Activated CD4-positive, alpha-beta T cell treated with anti-CD3 and anti-CD28 coated beads, Interleukin-2, Interleukin-6, amounts not matched to agents 100 ng/mL and 50 ng/mL, durations not matched to agents 16 hours and 8 hours (primary cell): ENCODE measurements at places on chromosomes 12 and 14.

GRCh38 chr12:50988871-50989270 lies 36.5 kb downstream of the HIGD1C start:
- no peak for DNase-seq

DNA sequence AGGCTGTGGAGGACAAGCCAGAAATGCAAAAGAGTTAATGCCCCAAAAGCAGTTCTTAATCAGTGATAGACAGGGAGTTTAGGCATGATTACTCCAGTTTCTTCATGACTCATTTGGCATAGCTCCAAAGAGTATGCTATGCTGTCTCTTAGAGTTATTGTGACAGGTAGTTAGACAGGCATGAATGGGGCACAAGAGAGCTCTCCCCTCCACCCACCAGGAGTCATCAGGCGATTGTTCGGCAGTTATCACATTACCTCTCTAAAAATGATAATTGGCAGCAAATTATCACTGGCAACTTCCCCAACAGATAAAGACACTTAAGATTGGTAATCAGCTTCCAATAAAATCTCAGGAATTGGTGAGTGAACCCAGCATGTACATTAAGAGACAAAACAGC lies 320.1 kb downstream of the DAD1 start:
- no peak for DNase-seq

DNA sequence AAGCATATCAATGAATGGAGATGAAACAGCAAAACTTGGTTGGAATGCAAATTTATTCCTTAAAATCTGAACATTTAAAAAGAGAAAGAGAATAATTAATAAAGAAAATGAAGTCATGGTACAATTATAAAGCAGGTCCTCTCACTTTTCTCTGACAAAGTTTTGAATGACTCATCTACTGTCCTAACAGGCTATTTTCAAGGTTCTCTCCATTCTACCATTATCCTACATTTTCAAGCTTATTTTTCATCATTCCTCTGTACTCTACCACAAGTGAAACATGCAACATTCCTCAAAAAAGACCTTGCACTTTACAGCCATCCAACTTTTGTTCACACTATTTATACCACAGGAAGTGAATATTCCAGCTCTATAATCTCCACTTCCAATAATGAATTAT lies 36.9 kb upstream of the AP4S1 start:
- DNase-seq: no peak

DNA sequence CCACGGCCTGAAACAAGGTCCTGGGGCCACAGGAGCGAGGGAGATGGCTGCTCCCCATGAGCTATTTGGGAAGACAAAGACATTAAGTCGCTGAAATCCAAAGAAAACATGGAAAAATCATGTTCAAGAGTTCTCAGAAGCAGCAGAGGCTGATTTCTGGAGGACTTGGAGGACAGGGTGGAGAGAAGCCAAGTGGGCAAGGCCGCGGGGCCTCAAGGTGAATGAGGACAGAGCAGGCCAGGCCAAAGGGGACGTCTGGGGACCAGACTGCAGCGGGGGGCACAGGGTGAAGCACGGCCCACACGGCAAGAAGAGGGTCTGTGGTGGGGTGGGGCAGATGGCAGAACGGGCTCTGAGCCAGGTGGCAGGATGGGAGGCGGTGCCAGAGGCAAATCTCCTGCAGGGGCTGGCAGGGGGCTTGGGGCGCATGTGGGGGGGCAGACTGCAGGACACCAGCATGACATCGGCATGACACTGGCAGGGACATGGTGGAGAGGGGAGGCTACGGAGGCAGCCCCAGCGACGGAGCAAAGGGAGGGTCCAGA lies 48.9 kb downstream of the RNF34 start:
- no peak for DNase-seq

- no peak for DNase-seq
Measured at GRCh38 chr14:34036319-34036766, 85.5 kb upstream of the EGLN3 start.

DNA sequence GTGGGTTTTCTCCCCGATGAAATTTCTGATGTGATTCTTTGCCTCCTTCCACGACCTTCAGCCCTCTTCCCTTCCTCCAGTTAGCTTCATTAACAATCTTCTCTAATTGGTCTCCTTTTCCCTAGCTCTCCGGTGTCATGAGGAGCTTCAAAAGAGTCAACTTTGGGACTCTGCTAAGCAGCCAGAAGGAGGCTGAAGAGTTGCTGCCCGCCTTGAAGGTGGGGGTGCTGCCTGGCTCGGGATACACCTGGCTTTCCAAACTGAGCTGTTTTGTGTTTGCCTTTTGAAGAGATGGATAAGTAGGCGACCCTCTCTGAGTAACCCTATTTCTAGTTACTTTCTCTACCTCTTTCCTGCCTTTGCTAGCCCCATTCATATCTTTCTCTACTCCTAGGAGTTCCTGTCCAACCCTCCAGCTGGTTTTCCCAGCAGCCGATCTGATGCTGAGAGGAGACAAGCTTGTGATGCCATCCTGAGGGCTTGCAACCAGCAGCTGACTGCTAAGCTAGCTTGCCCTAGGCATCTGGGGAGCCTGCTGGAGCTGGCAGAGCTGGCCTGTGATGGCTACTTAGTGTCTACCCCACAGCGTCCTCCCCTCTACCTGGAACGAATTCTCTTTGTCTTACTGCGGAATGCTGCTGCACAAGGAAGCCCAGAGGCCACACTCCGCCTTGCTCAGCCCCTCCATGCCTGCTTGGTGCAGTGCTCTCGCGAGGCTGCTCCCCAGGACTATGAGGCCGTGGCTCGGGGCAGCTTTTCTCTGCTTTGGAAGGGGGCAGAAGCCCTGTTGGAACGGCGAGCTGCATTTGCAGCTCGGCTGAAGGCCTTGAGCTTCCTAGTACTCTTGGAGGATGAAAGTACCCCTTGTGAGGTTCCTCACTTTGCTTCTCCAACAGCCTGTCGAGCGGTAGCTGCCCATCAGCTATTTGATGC lies 797 bp downstream of the ESPL1 start:
- no peak for DNase-seq

- no peak for DNase-seq
Measured at GRCh38 chr14:51392416-51392815, 152.4 kb downstream of the TMX1 start.

GRCh38 chr14:92704821-92705220 lies 43.6 kb downstream of the LGMN start:
- DNase-seq: no peak

DNA sequence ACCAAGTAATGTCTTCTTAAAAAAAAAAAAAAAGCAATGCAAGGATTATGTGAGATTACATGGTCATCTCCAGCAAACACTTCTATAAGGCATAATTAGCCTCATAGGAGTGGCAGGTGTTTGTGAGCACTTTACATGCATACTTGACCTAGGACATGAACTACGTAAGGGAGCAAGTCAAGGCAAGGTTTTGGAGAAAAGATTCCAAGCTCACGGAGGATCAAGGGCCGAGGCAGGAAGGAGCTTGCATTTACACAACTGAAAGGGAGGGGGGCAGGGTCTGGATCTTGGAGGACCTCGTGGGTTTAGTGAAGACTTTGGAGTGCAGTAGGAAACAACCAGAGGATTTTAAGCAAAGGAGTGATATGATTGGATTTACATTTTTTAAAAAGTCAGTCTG lies 112.5 kb downstream of the CCER1 start:
- DNase-seq: no peak

GRCh38 chr14:68263563-68264259 lies 444.1 kb downstream of the RAD51B start:
- DNase-seq: peak; percentile 20

GRCh38 chr14:101328412-101329028 lies 232.8 kb upstream of the DIO3 start:
- no peak for DNase-seq

DNA sequence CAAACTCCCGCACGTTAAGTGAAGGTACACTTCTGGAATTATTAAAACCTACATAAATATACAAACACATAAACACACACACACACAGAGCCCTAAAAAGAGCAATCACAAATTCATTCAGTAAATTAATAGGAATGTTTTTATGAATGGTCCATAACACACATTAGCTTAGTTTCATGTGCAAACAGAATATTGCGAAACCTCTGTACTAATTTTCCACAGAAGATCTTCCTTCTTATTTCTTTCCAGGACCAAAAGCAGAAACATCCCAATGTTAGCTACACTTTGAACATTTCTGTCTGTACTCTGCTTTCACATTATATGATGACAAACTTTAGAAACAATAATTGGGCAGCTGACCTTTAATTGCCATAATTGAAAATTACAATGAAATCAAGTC lies 101.6 kb downstream of the SOX5 start:
- DNase-seq: no peak

DNA sequence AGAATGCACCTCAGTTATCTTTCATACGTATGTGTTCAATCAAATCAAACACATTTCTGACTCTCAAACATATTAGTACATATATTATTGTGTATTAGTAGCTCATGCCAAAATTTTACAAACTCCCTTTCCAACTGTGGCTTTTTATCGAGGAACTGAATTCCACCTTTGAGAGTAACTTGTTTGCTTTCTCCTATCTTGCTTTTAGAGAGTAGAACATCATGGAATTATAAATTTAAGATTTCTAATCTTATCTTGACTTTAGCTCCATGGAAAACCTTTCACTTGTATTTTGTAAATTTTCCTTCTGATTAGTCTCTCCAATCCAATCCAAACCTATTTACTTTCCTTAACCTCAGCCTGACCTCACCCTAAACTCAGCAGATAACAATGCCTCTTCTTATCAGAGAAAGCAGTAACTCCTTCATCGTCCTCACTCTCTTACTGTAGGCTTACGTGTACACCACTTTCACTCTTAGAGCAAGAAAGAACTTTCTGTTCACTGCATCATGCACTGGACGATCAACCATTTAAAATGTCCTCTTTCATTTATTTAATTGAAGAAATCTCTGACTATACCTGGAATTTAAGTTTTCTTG lies 164.5 kb downstream of the TMTC3 start:
- DNase-seq: no peak

DNA sequence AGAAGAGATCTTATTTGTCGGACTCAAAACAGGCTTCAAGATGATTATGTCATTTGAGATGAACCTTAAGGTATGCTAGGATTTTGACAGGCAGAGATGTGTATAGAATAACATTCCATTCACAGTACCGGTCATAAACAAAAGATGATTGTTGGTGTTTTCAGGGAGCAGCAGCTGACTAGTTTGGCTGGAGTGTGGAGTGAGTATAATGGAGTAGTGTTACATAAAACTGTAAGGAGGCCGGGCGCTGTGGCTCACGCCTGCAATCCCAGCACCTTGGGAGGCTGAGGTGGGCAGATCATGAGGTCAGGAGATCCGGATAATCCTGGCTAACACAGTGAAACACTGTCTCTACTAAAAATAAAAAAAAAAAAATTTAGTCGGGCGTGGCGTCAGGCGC lies 23.9 kb downstream of the SERPINA10 start:
- no peak for DNase-seq

- peak; percentile 24 for DNase-seq
Measured at GRCh38 chr12:27236498-27236897, 7.6 kb upstream of the STK38L start.

DNA sequence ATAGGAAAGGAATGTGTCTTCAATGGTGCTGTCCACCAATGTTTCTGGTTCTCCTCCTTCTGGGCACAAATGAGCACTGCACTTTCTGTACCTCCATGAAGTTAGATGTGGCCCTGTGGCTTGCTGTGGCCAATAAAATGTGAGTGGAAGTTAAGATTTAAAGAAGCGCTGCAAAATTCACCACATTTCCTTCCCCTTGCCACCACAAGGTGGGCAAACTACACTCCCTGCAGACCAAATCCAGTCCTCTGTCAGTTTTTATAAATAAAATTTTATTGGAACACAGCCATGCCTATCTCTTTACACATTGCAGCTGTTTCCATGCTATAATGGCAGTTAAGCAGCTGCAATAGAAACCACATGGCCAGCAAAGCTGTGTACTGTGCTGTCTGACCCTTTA lies 141.4 kb upstream of the TMPO start:
- no peak for DNase-seq
